Ovary (tissue), 10 donors: ENCODE measurements at places on chromosomes 12 and 14. TPM values are rescaled to one million over a fixed set of nuclear protein-coding genes. Genes with fewer than 3 reads are reported as not detected.

- no peak for DNase-seq
Observed at GRCh38 chr12:110058875-110059615, 10.7 kb upstream of the C12orf76 start.

Gene LALBA
- total RNA-seq: not detected

DNA sequence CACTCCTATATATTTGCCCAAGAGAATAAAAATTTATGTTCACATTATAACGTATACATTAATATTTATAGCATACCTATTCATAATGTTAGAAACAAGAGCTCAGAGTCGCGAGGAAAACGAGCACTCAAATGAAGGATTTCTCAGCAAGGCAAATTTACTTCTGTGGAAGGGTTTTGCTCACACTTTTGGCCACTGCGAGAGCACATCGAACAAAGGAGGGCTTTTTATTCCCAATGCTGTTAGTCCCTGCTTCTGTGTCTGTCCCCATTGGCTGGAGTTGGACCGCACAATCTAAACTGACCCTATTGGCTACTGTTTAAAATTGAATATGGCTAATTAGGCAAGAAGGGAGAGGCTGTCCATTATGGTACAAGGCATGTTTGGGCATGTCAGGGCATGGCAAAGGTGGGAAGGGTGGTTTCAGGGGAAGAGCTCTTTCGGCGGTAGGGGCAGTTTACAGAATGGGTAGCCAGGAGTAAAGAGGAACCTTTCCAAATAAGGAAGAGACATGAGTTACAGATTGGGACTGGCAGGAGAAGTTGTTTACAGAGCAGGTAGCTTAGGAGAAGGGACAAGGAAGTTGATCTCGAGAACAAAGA is 702.9 kb downstream of the TRHDE start:
- no peak for DNase-seq

Gene KRT72
- total RNA-seq: not detected

Gene MYO1H
- not detected for total RNA-seq

Gene SALL2
- 21.2 TPM for total RNA-seq

DNA sequence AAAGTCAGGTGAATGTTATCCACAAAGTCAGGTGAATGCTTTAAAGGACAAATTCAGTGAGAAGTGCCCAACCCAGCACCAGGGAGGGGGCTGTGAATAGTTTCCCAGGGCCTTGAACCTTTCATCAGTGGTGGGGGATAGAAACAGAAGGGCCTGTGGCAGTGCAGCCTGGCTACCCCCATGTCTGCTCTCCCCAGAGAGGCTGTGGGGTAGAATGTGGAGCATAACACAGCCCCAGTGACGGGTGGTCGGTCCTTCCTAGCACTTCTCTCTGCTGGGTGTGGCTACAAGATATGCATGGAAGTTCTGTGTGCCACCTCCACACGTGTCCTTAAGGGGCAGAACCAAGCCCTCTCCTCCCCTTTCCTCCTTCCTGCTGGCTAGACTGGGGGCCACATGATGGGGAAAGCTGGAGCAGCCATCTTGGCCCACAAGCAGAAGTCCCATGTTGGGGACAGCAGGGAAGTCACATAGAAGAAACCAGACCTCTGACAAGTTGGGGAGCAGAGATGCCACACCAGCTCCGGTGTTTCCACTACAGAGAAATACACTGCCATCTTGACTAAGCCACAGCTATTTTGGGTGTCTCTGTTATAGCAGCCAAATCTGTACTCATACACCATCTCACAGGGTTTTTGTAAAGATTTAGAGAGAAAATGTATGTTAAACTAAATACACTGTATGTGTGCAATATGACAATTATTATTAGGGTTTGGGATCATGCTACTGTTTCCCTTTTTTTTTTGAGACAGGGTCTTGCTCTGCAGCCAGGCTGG is 17.0 kb downstream of the RITA1 start:
- no peak for DNase-seq

- no peak for DNase-seq
Observed at GRCh38 chr14:55713486-55713885, 133.5 kb downstream of the KTN1 start.

Gene ACOT6
- not detected for total RNA-seq

DNA sequence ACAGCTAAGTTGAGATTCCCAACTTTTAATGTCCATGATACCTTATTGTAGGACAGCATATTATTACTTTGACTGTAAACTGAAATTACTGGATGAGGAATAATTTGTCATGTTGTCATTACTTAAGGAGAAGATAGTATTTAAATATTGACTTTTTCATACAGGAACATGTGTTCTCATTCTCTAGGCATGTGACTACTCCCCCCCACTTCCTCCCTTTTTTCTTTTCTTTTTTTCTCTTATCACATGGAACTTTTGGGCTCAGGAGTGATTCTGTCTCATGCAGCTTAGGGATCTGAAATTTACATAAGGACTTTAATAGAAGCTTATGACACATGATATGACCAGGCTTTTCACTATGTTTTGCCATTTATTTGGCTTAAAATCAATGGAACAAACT is 127.7 kb upstream of the SLCO1C1 start:
- DNase-seq: no peak

Gene INHBE
- total RNA-seq: not detected

DNA sequence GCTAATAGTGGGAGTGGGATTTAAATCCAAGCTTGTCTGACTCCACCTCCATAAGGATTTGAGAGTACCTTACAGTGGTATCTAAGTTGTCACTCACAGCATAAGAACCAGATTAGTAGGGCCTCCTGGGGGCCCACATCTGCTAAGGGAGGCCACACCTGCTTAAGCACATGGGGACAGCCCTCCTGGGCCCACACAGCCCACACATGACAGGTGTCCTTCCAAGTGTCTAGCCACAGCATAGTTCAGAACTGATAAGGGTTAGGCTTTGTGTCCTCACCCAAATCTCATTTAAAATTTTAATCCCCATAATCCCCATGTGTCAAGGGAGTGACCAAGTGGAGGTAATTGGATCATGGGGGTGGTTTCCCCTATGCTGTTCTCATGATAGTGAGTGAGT is 186.0 kb upstream of the HMGA2 start:
- no peak for DNase-seq

DNA sequence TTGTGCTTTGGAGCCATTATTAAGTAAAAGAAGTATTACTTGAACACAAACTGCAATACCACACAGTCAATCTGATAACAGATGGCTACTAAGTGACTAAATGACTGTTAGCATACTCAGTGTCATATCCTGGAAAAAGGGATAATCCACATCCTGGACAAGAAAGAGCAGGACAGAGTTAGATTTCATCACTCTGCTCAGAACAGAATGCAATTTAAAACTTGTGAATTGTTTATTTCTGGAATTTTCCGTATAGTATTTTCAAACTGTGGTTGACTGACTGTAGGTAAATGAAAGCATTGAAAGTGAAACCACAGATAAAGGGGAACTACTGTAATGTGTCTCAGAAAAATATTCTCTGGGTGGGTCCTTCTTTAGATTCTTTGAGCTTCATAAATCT is 458.8 kb downstream of the TMEM117 start:
- no peak for DNase-seq

Gene SERPINA5
- total RNA-seq: 18.4 TPM

Gene CHGA
- total RNA-seq: 1.6 TPM

GRCh38 chr12:31321897-31322228 is 4.1 kb downstream of the SINHCAF start:
- DNase-seq: no peak
